ENCODE measurements at places on chromosomes 3 and 15.

GRCh38 chr3:19735111-19735510, 198.9 kb downstream of the EFHB start:
- no peak for DNase-seq

- no peak for DNase-seq
These were observed 985.6 kb downstream of the EPHA3 start for GRCh38 chr3:90092994-90093393.

- DNase-seq = no peak
These were observed 47.8 kb downstream of the KCNMB2 start for GRCh38 chr3:178583963-178584575.

DNA sequence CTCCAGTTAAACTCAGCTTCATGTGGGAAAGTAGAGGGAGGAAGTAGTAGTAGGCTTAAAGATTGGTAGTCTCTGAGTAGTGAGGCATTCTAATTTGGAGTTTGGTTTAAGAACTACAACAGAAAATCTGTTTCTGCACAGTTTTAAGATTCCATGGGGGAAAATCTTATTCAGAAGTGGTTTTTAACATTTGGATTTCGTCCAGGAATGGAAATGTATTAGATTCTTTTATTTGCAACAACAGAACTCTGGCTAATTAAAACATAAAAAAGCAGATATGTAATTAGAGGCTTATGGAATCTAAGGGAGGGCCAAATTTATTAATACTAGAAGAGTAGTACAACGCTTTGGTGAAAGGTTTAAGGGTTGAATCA, 36.0 kb downstream of the NECTIN3 start:
- DNase-seq = no peak

DNA sequence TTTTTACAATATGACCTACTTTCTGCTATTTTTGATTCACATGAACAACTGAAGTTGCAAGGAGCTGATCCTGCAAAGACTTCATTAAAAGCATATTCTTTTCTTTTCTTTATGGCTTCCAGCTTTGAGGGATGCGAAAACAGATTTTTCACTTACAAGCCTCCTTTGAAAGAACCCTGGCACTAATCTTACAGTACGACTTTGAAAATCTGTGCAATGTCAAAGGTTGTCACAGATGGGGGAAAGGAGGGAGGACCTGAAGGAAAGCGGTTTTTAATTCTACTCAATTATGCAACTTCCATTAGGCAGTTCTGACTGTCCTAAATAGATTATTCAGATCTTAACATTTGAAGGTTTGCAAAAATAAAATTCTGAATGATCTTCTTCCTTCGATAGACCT, 130.5 kb downstream of the TNIK start:
- no peak for DNase-seq

DNA sequence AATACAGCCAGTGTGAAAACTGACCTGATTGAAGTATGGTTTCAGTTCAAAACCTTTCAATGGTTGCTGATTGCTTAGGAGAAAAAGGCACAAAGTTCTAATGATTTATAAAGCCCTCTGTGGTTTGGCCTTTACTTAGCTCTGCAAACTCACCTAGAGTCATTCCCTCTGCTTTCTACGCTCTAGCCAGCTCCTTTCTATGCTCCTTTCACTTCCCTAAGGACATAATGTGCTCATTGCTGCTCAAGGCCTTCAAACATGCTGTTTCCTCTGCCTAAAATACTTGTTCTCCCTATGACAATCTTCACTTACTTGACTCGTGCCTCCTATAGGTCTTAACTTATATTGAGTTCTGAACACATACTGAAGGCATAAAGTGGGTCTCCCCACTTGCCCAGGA, 19.0 kb downstream of the RPL39L start:
- DNase-seq = peak; percentile 21

- no peak for DNase-seq
These were observed 23.6 kb downstream of the PTX3 start for GRCh38 chr3:157460253-157460652.

DNA sequence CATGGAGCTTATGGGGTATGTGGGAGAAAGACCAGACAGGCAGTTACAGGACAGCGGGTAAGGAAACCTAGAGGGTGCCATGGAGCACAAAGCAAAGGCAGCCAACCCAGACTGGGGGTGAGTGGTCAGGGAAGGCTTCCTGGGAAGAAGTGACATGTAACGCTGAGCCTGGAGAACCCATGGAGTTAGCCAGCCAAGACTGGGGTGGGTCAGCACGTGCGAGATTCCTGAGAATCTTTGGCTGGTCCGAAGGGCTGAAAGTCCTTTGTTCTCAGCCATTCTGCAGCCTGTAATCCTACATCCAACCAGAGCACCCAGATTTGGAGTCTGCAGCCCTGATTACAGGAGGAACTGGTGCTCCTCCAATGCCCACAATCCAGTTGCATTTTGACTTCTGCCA, 120.1 kb upstream of the WNT5A start:
- DNase-seq = no peak

DNA sequence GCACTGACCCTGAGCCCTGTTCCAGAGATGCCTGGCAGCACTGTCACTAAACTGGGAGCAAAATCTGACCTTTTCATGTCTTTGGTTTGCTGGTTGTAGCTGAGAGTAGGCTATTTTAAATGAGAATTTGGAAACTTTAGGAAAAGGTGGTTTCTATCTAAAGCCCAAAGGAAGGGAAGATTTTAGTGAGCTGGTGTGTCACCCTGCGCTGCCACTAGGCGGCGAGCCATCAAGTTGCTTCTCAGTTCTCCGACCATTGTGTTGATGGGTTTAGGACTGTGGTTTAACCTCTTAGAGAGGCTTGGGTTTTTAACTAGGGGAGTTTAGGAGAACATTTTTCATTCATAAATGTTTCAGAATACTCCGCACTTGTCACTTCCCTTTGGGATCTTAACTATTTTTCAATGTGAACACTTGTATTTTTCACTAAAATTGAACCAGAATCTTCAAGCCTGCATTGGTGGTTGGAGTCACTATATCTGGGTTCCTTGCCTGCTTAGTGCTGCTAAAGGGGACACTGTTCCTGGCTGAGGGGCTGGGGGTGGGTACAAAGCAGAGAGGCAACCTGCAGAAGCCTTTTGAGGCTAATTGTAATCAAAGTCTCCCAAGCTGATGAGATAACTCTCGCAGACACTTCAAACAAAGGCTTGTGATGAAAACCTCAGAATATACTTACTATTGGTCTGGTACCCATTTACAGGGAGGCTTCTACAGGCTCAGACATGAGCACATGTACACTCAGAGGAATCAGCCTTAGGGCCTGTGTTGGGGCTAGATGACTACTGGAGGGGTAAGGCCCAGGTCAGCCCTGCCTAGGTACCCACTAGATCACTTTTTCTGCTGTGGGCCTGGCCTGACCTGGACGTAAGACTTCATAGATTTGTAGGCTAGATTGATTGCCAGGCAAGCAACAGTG, 16.8 kb downstream of the EXOSC7 start:
- no peak for DNase-seq

GRCh38 chr3:68988740-68989139, 24.7 kb downstream of the EOGT start:
- DNase-seq = no peak

DNA sequence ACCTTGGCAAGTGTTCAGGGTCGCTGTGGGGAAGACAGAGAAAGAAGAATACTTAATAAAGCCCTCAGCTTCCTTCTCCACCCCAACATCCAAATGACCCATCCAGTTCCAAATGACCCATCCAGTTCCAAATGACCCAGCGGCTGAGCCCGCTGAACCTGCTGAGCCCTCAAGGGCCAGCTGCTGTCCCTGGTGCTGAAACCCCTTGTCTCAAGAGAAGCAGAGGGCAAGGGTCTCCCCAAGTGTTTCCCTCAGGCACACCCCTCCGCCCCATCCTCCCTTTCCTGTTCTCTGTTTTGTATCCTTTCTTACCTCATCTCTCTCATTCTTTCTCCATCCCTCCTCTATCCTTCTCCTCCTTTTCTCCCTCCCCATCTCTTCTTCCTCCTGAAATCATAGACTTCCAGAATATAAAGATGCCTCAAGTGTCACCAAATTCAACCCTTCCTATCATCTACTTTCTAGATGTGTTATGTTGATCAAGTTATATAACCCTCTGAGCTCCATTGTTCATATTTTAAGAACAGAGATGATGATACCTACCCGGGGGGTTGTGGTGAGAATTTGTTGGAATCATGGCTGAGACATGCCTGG, 29.0 kb downstream of the CCDC33 start:
- no peak for DNase-seq

- DNase-seq = no peak
These were observed 6.1 kb downstream of the TNFAIP8L3 start for GRCh38 chr15:51088585-51088984.

DNA sequence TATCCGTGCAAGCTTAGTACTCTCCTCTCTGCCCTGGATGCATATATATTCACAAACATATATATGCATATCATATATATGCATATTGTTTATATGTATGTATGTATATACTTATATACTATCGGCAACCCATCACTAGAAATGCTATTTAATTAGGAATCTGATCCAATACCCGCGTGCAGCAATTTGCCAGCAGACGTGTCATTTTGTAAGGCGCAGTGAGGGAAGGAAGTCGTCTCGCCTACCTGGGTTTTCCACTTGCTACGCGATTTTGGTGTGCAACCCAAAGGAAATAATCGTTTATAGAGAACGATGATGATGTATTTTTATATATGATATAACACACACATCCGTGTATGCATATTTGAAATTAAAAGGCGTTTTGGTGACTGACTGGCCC, 5.6 kb upstream of the FEZF2 start:
- DNase-seq = no peak

- DNase-seq = no peak
These were observed 512.3 kb upstream of the MDFIC2 start for GRCh38 chr3:70824773-70825172.

DNA sequence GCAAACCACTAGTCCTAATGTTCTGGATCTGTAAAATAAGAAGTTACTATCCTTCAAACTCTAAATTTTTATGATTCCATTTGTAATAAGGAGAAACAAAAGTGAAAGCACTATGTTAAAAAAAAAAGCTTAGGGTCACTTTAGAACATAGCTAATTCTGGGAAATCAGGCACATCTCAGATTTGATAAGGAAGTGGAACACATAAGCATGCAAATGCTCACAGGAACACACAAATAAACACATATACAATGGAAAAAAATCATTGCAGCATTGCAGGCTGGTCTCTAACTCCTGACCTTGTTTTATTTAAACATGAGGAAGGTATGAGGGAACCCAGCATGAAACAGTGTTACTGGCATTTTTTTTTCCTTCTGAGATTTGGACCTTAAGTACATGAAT, 63.2 kb upstream of the TNFSF10 start:
- DNase-seq = no peak

DNA sequence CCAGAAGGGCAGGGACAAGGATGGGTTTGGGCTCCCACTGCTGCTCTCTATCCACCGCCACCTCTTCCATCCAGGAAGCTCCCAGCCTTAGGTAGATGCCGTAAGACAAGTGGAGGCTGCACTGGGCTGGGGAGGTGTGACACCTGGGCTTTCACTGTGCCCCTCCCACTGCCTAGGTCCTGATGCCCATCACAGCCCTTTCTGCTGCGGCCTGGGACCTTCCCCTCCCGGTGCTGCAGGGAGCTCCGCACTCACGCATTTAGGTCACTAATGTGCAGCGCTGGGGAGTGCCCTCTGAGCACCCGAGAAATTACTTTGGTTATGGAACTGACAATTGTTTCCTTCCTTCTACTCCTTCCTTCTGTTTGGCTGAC, 850 bp downstream of the LTF start:
- no peak for DNase-seq

DNA sequence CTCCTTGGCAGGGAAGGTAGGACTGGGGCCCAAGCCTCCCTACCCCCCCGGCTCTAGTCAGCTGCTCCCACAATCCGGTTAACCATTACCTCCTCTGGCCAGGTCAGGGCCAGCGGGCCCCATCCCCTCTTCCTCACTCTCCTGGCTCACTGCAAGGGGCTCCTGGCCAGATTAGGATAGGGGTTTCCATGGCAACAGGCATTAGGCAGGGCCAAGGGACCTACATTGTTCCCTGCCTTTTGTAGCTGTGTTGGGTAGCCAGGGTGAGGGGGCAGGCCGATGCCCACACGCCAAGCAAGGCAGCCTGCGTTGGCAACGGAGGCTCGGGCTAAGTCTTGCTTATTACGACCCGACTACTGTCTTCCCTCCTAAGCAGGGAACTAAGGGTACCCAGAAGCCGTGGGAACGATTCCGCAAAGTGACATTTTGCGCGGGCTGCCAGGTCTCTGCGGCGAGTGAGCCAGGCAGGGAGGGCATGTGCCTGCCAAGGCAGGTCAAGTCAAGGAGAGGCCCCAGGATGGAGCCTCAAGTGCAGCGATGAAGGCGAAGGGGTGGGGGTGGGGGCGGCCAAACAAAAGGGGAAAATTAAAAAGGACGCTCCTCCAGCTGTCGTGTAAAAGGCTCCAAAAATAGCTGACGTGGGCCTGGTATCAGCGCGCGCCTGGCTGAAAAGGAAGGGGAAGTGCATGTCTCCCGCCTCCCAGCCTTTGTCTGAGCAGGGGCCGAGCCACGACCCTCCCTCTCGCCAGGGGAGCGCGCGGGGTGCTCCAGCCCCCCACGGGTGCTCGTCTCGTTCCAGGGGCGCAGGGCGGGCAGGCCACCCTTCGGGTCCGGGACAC, 919 bp downstream of the IDH2 start:
- DNase-seq = peak; percentile 89

- no peak for DNase-seq
These were observed 212.4 kb downstream of the OPA1 start for GRCh38 chr3:193805448-193805847.
